Mesendoderm (in vitro differentiated cells): ENCODE measurements at places on chromosomes 16 and 17.
A peak's percentile ranks its signal among the peaks of the same experiment; 100 is the strongest.

DNA sequence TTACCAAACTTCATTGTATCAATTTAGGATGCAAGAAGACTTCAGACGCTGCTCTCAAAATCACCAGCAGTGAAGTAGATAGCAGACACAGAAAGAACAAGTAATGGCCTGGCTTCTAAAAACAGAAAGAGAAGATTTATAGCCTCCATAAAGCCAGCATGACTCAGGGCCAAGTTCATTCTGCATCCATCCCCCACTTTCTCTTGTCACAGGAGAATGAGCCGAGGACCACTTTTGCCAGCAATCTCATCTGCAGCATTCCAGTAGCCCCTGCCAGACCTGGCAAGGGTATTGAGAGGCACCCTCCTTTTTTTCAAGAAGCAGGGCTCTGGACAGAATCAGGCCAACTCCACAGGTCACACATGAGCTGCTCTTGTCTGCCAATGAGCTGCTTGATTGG, 355.4 kb upstream of the SOX9 start:
- DNase-seq, result no peak

DNA sequence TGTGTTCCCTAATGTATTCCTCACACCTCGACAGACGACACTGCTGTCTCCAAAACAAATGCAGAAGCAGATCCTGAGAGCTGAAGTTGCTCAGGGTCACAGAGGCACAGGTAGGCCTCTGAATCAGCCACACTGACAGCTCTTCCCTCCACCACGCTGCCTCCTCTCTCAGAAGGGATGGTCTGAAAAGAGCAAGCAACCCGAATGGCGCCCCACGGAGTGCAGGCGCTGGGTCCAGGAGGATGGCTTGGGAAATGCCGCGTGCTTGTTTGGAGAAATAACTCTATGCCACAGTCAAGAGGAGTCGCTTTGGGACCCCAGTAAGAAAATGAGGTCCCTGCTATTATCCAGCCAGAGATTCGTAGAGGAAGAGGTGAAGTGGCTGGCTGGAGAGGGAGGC, 15.9 kb downstream of the CYB561 start:
- peak; percentile 66 for DNase-seq

DNA sequence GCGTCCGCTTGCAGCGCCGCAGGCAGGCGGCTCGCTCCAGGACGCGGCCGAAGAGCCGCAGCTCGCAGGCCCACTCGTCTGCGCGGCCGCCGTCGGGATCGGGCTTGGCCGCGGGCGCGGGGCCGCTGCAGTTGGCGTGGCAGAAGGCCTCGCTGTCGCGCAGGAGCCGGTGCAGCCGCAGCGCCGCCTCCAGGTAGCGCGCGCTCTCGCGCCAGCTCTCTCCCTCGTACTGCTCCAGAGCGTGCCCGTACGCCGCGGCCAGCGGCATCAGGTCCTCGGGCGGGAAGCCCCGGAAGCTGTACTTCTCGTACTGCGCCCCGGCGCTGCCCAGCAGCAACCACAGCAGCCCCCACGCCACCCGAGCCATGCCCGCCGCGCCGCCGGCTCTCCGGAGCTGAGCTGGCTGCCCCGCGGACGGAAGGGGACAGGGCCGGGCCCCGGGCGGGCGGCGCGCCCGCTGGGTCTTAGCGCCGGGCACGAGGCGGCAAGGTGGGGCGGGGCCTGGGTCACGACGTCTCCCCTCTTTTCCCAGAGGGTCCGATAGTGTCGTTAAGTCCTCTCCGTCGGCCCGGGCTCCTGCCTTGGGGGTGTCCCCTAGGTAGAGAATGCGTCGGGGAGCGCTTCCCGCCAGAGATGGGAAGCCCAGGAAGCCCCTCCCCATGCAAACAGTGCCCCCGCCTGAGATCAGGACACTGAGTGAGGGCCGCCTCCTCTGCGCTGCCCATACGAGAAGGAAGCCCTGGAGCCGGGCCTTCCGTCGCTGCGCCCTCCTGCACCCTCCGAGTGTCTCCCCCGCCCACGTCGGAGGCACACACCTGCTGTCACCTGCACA, at the start of gene P3H4:
TSS of gene P3H4 (minus strand) at position 401 of the 832 bp plus-strand sequence. CDS start at position 367, 34 bp downstream.
- DNase-seq, result peak; percentile 84

DNA sequence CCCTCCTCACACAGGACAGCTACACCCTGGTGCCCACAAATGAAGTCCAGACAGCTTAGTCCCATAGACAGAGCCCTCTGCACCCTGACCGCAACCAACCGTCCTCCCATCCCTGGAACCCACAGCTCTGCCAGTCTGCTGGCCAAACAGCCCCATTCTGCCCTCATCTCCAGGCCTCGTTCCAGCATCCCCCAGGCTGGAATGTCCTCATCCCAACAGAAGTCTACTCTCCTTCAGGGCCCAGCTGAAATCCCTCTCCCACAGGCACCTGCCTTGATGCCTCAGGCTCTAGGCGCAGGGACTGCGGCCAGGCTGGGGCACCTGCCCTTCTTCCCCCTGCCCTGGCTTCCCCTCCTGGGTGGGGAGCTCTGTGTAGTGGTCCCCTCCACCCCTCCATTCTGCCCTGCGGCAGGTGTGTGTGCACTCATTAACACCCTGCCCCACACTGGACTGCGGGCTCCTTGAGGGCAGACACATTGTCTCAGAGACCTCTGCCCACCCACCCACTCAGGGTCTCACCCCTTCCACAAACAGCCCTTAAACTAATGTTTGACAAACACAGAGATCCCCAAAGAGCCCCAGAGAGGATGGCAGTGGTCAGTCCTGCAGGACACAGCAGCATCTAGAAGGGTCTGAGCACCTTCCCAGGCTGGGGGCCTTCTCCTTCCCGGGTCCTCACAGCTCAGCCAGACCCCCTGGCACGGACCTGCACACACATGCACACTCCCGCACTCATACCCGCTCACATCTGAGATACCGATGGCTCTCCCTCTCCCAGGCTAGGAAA, 820 bp downstream of the GRIN2C start:
- DNase-seq, result no peak

DNA sequence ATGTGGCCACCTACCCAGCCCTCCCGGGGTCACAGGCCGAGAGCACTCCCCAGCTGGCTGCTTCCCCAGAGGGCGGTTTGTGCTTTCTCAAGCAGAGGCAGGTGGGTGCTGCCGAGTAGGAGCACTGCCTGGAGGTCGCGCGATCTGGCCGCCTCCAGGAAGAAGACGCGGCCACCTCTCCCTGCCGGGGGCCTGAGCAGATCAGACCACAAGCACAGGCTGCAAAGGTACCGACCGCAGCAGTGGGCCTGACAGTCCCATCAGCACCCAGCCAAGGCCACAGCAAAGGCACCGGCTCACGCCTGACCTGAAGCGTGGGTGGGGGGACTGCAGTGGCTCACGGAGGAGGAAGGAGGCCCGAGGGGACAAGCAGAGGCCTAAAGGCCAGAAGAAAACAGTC, 15.2 kb upstream of the IGFALS start:
- no peak for DNase-seq

- DNase-seq, result no peak
Measured at GRCh38 chr16:50208460-50208931, 55.4 kb downstream of the TENT4B start.

DNA sequence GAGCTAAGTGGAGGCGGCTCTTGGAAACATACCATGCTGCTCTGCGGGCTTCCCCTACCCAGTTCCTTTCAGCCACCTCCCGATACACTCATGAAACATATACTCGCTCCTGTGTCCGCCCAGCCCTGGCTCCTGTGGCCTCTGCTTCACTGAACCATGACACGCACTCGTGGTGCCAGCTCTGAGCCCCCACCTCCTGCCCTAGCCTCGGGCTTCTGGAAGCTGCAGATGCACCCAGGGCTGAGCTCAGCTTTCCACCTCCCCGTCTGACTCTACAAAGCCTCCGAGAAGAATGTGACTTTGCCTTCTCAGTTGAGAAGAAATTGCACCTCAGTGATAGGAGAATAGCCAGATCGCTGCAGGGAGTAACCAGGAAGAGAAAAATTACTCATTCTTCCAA, 11.0 kb downstream of the CALB2 start:
- DNase-seq, result no peak

DNA sequence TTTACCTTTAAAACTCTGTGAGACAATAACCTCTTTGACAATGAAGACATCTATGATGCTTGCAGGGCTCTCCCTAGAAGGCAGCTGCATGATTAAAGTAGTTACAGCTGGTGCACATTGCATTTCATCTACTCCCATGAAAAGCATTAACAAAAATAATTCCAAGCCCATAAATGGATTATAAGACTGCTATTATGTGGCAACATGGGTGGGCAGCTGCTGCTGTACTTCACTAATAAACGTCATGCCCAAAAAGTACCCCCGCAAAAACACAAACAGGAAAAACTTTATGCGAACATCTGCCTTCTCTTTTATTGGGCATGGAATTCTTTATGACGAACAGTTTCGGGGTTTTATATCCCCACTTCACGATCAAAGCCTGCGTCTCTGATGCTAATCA, 224.9 kb downstream of the CA10 start:
- no peak for DNase-seq

DNA sequence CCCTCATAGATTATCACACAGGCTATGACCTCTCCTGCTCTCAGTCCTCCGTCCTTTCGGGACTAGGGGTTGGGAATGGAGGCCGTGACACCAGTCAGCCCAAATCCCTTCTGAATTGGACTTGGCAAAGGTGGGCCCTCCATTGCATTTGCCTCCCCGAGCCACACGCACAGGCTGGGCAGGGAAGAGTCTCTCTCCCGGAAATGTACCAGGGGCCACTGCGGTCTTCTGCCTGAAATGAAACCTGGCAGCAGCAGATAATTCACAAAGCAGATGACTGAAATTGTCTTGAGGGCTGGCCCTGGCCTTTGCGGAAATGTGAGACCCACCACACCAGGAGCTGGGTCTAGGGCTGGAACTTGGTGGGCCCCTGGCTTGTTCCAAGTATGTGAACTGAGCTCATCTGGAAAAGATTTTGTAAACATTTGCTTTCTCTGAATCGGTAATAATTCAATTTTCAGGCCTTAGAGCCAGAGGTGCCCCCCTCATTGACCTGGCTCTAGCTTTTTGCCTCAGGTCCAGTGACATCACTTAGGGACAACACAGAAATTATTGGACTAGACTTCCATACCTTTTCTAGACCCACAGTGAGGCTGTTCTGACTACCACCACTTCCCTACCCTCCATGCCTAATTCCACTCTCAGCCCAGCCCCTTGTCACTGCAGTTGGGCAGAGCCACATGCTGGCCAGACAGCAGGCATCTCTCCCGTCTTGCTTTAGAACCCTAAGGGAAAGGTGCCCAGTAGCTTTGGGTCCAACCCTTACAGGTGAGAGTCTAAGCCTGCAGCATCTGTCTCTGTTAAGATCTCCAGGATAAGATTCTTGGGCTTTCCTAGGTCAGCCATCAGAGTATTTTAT, 75.2 kb downstream of the CCDC182 start:
- DNase-seq, result no peak

- DNase-seq, result no peak
Measured at GRCh38 chr17:45246338-45246737, 15.6 kb downstream of the SPATA32 start.

DNA sequence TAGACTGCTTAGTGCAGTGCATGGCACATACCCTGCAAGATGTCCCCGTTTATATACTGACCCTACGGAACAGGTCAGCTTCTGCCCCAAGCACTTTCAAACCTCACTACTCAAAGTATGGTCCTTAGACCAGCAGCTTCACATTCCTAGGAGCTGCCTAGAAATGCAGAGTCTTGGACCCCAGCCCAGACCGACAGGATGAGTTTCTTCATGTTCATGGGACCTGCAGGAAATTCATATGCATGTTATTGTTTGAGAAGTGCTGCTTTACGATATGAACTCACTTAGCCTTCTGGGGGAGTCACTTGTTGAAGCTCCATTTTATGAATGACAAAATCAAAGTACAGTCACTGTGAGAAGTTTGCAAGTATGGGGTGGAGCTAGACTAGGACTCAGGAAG, 82.6 kb downstream of the DYNLRB2 start:
- DNase-seq, result no peak

DNA sequence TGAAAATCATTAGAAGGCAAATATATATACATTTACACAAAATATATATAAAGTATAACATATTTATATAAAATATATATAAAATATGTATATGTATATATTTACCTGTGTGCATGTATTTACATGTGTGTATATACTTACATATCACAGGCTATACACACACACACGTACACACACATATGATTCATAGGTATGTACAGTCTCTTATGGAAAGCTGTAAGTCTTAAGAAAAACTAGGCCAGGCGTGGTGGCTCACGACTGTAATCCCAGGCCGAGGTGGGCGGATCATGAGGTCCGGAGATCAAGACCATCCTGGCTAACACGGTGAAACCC, 14.7 kb downstream of the TOM1L2 start:
- DNase-seq, result no peak

DNA sequence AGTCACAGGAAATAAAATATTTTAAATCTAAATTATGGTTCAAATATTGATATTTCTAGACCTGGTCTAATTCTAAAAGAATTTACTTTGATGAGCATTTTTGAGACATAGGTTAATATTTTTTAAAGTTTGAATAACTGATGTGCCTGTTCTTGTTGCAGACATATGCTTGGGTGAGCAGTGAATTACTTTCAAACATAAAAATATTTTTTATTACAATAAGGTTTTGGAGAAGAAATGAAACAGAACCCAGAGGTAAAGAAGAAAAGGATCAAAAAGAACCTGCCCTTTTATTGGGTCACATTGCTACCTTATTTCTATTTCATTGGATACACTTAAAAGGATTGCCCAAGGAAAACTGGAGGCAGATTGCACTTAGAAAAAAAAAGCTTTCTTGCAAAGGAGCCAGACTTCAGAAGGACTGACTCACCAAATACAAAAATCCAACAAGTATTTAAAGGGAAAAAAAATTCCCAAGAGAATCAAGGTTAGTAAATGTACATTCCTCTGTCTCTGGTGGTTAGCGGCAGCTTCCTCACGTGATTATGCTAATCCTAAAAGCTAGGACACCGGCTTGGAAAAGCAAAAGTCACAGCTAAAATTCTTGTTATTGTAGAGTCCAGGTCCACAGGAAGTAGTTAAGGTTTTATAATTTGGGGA, 18.5 kb downstream of the ENPP7 start:
- DNase-seq, result no peak

DNA sequence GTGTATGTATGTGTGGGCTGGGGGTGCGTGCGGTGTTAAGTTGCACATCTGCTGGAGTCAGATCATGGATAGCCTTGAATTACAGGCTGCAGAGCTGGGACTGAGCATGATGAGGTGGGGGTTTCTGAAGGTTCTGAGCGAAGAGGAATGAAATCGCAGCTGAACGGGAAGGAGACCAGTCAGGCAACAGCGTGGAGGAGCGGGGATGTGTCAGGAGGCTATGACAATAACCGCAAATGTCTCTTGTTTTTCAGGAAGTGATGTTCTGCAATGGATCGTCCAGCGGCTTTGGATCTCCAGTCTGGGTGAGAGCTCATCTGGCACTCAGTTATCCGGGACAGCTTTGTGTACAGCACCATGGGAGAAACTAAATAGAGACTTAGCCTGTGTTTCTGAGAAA, 20.9 kb downstream of the RGS9 start:
- no peak for DNase-seq

- peak; percentile 17 for DNase-seq
Measured at GRCh38 chr16:15607700-15608396, 35.1 kb downstream of the MARF1 start.

- DNase-seq, result no peak
Measured at GRCh38 chr17:65403626-65404025, 157.8 kb downstream of the AXIN2 start.

DNA sequence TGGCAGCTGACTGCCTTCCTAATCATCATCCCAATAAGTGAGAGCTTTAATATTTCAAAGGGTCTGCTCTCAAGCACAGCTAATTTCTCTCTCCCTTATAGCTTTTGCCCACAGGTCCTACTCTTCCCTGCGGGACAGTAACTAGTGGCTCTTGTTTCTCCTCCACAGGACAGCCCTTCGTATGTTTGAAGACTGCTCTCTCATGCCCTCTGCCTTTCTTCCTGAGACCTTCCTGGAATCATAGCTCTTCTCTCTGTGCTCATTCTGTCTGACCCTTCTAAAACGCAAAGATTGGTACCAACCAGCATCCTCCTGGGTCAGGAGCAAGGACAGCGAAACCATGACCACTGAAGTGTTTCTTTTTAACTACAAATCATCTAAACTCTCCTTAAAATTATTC, 168.9 kb downstream of the GRIN2A start:
- DNase-seq, result peak; percentile 39
